NCI-H510A (cell line): ENCODE measurements at places on chromosomes 1 and 21.

DNA sequence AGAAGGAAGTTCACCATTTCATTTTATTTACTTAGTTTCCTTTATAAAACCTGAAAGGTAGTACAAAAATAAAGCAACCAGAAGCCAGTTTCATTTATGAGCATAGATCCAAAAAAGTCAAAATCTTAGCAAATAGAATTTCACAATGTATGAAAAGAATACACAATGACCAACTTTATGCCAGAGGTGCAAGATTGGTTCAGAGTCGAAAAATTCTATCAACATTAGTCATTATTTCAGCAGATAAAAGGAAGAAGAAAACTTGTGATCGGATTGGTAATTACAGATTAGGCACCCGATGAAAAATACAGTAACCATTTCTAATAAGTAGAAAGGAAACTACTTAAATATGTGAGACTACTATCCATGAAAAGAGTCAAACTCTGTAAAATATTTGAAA is 89.1 kb downstream of the ITSN1 start:
- no peak for DNase-seq

DNA sequence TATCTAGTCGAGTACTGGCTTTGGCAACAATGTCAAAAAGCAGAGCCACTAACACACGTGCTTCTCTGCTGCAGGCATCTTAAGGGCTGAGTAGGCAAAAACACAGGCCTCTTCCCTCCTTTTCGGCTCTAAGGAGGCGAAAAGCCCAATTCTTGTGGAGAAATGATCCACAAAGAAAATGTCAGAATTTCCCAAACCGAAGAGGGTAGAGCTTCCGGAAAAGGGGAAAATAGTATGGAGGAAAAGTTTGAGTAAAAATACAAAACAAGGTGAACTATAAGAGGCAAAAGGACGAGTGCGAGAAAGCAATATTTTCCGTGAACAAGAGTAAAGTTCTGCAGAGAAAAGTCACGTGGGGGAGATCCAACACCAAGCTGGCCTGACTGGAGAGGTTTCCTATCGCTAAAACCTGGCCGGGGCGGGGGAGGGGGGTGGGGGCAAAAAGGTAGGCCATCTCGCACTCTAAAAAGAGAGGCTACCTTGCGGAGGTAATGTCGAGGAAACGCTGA is 551 bp downstream of the ZRANB2 start:
- DNase-seq, result no peak

GRCh38 chr1:155293086-155293749 is 8.0 kb downstream of the PKLR start:
- DNase-seq, result no peak

DNA sequence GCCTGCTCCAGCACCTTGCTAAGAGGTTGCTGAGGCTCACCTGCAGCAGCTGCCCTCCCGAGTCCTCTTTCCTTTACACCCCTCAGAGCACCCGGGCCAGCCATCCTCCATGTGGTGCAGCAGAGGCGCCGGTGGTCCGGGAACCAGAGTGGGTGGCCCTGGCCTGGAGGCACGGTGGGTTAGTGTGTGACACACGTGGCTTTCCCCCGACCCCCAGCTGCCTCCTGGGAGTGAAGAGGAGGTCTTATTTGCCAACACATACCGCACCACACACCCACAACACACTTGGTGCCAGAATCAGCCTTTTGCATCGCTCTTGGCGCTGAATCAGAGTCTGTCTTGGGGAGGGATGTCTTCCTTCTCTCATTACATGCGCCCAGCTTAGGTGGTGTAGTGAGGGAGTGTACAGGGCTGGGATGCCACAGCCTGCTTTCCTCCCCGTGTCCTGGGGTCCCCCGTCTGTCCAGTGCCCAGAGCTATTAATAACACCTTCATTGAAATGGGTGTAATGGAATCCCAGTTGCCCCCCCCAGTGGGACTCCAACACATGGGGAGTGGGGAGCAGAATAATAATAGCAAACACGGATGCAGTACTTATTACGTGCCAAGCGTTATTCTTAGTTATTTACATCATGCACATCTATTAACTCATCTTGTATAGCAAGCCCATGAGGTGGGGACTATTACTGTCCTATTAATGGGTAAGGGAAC is 38.2 kb downstream of the MAPKAPK2 start:
- no peak for DNase-seq

DNA sequence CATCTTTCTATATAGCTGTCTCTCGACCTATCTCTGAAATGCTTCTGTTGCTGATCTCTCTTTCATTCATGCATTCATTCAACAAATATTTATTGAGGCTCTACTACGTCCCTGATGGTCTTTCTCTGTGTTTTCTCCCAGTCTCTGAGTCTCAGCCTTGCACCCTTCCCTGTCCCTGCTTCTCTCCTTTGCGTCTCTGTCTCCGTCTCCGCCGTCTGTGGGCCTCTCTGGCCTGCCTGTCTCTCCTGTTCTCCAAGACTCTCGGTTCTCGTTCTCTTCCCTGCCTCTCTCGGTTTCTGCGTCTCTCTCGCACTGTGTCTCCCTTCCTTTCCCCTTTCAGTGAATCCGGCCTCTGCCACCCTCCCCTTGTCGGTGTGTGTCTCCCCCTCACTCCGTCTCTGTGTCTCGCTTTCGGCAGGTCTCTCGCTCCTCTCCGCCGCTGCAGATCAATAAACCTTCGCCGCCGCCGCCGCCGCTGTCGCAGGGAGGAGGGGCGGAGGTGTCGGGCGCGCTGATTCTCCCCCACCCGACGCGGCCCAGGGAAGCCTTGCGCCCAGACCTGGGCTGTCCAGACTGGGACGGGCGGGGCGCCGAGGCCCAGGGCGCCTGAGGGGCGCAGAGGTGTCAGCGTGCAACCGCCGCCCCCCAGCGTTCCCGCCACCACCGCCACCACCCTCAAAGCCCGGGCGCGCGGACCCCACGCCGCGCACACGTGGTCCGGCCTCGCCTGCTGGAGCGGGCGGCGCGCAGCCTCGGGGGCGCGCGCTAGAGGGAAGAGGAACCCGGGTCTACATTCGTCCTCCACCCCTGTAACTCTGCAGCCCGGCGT is 3.0 kb downstream of the EFNA3 start:
- no peak for DNase-seq

GRCh38 chr1:109263234-109263596 is 13.9 kb downstream of the CELSR2 start:
- no peak for DNase-seq

DNA sequence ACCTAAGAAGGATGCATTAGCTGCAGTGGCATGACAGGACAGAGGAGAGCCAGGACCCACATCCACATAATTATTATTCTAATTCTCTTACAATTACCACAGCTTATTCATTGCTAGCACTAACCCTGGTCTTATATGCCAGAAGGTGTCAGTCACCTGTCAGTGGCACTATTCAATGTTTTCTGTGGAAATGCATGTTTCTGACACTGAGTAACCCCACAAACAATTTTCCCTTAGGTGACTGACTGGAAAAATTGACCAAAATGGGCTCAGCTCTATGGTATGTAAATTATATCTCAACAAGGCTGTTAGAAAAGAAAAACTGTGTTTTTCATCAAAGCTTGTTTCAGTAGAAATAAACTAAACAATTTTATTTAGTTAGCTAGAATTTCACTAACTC is 117.9 kb upstream of the KRTAP19-8 start:
- no peak for DNase-seq

- no peak for DNase-seq
These were observed 12.0 kb upstream of the KIFAP3 start for GRCh38 chr1:170086399-170087032.

GRCh38 chr1:198934901-198935305 is 296.1 kb downstream of the PTPRC start:
- no peak for DNase-seq

DNA sequence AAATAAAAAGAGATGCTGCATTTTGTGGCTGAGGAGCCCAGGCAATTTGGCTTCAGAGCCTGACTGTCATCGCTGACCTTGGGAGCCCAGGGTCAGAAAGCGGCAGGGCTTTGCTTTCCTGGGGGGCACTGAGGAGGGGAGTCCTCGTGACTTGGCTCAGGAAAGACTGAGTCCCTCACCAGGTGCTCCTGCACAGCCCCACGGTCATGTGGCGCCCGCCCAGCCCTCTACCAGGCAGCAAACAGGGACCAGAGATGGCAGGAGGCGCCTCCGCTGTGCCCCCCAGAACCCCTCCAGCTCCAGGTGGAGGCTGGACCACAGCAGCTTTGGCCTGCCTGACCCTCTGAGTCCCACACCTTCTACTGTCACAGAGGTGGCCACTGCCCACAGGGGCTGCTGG is 13.2 kb downstream of the EFHD2 start:
- DNase-seq, result no peak

- no peak for DNase-seq
These were observed 17.8 kb downstream of the ZNF670 start for GRCh38 chr1:247060771-247061170.

DNA sequence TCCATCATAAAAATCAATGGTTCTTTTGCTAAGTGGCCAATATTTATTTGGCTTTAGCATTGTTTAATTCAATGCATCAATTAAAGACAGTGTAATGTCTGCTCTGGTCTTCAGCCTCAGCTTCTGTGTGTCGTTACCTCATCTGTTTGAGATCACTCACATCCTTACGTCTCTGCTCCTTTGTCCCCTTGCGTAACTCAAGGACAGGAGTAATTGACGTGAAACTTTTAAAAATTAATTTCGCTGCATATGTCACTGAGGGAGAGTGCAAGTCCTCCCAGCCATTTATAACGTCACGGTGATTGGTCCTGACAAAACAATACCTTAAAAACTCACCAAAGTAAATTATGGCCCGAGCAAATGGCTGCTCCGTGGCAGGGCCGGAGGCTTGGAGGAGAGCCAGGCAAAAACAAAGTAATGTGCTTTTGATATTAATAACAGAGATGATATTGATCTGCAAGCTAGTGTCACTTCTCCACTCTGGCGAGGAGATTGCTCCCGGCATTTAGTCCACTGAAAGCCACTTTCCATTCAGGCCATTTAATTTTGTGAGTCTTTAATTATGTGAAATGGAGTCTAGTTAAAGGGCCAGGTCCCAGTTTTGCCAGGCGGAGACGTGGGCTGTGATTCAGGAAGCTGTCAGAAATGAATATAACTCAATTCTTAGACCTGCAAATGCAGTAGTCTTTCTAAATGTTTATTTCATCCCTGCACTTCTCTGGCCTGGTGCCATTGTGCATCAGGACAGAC is 150.9 kb upstream of the POU3F1 start:
- no peak for DNase-seq

DNA sequence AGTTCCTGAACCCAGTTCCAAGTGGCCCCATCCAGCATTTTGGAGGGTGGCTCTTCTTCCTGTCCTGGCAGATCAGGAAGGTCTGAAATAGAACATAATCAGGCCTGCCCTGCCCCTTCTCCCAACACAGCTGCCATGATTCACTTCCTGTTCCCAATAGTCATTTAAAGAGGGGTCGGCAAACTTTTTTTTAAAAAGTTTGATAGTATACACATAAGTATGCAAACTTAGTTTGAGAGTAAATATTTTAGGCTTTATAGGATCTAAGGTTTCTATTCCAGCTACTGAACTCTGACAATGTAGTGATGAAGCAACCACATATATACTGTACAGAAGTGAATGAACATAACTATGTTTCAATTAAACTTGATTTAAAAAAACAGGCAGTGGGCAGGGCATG is 66.4 kb downstream of the LUZP1 start:
- no peak for DNase-seq

GRCh38 chr21:36087362-36088138 is 17.7 kb downstream of the CBR1 start:
- no peak for DNase-seq

DNA sequence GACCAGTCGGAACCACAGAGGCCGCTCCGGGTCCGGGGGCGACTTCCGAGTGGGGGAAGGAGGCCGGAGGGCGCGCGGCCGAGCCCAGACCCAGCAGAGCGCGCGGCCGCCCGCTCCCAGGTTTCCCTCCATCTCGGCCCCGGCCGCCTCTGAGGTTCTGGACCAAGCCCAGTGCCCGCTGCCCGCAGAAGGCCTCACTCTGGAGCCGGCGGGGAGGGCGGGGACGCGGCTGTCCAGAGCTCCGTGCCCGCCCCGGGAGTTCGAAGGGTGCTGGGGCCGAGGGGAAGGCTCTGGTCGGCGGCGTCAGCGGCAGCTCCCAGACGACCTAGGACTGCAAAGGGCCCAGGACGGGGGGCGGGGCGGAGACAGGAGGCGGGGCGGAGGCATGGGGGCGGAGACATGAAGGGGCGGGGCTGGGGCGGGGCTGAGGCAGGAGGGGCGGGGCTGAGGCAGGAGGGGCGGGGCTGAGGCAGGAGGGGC is 48.0 kb upstream of the SLC19A1 start:
- DNase-seq, result no peak

- no peak for DNase-seq
These were observed 71.1 kb upstream of the EXO1 start for GRCh38 chr1:241776911-241777310.

DNA sequence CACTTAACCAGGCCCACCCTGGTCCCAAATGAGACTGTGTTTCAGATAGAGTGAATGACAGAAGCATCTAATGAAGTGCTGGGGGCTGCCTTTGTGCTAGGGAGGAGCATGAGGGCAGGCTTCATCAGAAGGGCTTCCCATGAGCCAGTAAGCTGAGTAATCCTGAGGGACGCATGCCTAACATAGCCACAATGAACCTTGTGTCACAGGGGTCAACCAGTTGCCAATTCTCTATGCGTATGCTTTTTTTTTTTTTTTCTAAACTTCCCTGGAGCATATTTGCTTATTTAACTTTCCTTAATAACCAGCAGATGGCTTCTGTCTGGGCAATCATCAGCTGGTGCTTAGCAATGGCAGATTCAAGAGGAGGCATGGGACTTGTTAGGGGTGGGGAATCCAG is 25.5 kb upstream of the CYP2J2 start:
- no peak for DNase-seq

DNA sequence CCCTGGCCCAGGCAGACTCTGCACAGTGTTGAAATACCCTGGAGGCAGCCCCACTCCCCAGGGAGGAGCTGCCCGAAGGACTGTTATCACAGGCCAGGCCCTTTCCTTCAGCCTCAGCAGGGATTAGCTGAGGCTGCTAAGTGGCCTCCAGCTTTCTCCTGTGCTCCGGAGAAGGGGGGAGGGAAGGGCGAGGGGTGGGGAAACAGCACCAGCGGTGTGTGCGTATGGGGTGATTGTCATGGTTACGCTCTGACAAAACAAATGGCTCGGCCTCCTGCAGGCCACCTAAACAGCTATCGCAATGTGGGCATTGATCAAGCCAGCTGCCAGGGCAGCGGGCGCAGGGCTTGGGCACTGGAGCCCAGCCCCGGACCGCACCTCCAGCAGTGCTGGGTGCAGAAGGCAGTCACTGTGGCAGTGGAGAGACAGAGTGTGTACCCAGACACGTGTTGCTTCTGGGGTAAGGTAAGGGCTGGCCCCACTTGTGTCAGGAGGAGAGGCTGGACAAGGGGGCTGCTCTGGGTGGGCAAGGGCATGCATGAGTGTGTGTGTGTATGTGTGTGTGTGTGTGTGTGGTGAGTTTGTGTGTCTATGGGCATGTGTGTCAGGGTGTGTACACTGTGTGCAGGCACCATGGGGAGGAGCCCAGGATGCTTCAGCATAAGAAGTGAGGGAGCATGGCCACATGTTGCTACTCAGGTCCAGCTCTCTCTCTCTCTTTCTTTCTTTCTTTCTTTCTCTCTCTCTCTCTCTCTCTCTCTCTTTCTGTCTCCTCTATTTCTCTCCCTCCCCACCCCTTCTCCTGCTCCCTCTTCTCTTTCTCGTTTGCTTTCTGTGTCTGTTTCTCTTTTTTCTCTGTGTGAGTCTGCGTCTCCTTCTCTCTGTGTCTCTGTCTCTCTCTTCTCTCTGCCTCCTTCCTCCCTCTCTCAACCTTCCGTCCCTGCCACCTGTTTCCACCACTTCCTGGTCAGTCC is at the start of gene VWA5B1:
VWA5B1 (plus strand) TSS at position 252 of the 974 bp plus-strand sequence. CDS start 19,727 bp downstream, outside the sequence.
- peak; percentile 54 for DNase-seq
